ENCODE measurements at places on chromosomes 7 and 10.

- no peak for DNase-seq
These were observed 79.5 kb downstream of the AOAH start for GRCh38 chr7:36644625-36645422.

GRCh38 chr10:35236739-35237138 lies 99.6 kb upstream of the CCNY start:
- DNase-seq, result no peak

GRCh38 chr7:27101957-27102580 lies 414 bp downstream of the HOXA2 start:
- no peak for DNase-seq

DNA sequence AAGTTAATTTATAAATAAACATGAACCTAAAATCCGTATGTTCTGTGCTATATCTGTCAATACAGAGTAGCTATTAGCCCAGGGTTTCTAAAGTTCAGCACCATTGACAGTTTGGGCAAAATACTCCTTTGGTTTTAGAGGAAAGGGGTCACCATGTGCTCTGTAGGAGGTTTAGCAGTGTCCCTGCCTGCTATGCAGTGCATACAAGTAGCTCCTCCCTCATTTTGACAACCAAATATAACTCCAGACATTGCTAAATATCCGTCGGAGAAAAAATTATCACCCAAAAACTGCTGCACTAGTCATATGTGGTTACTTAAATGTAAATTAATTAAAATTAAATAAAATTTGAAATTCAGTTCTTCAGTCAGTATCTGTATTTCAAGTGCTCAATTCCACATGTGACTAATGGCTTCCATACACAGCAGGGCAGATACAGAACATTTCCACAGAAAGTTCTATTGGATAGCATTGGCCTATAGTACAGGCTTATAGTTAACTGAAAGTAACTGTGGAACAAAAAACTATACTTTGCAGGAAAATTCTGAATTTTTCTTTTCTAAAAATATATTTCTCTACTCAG lies 6.4 kb downstream of the UPF2 start:
- no peak for DNase-seq

- DNase-seq, result no peak
These were observed 248.1 kb downstream of the ABCA13 start for GRCh38 chr7:48419401-48419800.

DNA sequence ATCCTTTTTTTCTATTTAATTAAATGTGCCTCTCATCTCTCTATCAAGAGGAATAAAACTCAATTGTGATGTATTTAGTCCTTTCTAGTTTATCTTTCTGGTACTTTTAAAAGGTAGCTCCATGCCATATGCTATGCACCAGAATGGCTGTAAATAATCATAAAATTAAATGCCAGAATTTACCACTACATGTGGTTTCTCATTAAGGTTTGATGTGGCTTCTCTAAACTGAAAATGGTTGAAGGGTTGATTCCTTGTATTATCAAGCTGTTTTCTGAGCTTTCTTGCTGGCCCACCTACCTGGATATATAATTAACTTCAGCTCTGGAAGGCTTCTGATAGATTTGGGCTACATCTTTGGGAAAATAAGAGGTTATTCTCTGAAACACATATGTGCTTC lies 171.9 kb upstream of the RHOBTB1 start:
- no peak for DNase-seq

DNA sequence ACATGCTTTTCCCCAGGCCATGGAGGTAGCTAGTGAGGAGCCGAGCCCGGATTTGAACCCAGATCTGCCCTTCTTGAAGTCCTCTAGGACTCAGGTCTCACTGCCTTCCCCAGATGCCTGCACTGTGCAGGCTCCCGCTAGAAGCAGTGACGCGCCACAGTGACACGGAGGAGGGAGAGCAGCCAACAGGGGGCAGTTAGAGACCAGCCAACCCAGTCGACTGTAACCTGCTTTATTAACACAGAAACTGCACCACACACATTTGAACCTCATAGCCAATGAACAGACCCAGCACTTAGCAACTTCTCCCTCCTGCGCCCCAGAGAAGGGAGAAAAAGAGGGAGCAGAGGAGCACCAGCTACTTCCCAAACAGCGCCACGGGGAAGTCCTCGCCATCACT lies 27.4 kb downstream of the PILRA start:
- no peak for DNase-seq

DNA sequence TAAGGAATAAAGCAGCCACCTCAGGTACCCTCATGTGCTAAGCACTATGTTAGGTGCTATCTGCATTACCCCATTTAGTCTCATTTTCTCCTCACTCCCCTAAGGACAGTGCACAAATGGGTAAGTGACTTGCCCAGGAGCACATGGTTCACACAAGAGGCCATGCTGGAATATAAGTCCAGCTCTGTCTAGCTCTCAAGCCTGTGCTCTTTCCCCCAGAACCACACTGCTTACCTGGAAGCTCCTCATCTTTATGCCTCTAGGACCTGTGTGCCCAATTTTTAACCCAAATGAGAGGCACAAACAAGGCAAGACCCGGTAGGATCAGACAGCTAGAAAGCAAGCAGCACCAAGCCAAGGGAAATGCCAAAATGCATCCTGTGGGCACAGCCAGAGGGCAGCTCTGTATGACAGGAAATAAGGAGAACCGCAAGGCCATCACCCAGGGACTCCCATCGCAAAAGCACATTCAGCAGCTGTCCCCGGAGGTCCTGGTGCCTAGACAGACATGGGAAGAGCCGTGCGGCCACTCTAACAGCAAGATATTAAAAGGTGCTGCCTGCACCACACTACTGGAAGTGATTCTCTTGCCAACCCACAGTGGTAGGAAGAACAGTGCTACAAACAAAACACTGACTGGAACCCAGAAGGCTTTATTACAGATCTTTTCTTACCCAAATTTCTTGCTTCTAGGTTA lies 88.1 kb downstream of the GSAP start:
- DNase-seq, result no peak

DNA sequence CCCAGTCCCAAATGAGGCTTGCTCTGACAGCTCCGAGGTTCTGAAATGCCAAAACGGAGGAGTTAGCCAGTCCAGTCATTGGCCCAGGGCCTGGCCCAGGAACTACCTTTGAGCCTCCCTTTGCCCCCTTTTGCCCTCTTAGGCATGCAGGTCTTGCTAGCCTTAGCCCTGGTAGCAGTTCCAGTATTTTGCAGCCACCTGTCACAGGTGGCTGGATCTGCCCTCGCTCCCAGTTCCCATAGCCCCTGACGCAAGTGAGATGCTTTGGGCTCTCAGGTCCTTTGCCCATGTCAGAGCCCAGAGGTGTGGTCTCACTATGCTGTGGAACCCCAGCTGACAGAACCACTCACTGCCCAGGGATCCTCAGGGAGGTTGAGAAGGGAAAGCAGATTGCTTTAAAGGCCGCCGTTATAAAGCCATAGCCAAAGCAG lies 42.0 kb downstream of the GPRIN2 start:
- DNase-seq, result no peak

DNA sequence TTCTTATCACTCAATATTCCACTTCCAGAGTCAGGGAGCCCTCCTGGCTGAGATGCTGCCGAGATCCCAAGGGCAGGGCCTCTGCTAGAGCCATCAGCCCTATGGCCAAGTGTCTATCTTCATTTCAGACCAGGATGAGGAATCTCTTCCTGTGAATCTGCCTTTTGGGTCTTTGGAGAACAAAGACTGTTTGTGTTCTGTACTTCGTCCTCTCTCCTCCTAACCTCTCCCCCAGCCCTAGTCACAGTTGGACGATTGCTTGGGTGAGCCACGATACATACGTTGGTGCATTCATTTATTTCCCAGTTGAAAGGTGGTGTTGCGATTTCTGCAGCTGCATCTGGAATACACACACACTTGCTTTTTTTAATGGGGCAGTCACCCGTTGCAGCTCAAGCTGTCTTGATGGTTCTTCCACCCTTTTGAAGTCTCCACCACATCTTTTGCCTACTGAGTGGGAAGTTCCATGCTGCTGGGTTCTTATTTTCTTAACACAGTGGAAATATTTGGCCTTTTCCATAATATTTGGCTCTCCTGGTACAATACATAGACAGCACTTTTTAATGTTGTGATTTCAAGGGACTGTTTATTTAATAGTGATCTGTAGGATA lies 26.7 kb downstream of the SH3PXD2A start:
- DNase-seq, result no peak

GRCh38 chr7:32941181-32941580 lies 16.1 kb upstream of the FKBP9 start:
- DNase-seq, result no peak

DNA sequence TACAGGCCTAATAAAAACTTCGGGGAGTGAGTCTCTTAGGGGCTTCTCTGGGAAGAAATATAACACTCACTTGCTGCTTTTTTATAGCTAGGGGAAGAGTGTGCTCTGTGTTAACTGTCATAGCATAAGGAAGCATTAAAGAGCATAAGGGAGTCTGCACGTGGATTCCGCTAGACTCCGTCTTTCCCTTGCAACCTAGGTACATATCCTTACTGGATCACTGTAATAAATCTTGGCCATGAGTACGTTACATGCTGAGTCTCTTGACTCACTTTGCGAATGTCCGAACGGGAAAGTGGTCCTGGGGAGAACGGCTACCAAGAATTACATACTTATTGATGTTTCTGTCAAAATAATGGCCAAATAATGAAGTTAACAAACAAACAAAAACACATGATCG lies 999.1 kb upstream of the MBL2 start:
- no peak for DNase-seq

DNA sequence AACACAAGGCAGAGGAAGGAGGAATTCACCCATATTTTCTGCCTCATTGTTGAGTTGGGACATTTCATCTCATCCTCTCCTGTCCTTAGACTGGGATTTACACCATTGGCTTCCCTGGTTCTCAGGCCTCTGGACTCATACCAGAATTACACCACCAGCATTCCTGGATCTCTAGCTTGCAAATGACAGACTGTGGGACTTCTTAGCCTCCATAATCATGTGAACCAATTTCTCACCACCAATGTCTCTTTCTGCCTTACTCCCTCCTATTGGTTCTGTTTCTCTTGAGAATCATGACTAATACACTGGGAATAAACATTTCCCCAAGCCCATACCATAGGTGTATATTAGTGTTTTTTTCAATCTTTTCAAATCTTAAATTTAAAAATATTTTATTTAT lies 2.9 kb upstream of the ZNF33A start:
- DNase-seq, result no peak

GRCh38 chr7:47902013-47902412 lies 46.3 kb downstream of the PKD1L1 start:
- DNase-seq, result no peak

DNA sequence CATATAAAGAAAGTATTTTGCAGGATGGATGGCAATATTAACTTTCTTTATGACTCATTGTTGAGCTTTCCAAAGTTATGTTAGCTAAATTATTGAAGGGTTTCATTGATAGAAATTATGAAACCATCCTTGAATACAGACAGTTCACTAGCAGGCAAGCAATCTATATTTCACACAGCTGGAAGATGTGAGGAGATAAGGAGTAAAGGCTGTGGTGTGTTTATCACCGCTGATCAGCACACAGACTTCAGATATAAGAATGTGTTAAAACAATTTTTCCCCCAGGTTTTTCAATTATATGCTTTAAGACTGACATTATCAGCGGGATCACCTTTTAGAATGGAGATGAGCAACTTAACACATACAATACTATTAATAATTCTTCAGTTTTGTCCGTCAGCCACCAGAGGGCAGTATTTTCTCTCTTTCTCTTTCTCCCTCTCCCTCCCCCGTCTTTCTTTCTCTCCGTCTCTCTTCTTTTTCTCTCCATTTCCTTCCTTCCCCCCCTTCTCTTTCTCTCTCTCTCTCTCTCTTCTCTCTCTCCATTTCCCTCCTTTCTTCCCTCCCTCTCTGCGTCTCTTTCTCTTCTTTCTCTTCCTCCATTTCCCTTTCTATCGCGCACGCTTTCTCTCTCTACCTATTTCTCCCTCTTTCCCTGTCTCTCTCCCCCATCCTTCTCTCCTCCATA lies 62.9 kb upstream of the FAM171A1 start:
- peak; percentile 5 for DNase-seq

- DNase-seq, result no peak
These were observed 10.8 kb downstream of the KCNH2 start for GRCh38 chr7:150967349-150967748.

DNA sequence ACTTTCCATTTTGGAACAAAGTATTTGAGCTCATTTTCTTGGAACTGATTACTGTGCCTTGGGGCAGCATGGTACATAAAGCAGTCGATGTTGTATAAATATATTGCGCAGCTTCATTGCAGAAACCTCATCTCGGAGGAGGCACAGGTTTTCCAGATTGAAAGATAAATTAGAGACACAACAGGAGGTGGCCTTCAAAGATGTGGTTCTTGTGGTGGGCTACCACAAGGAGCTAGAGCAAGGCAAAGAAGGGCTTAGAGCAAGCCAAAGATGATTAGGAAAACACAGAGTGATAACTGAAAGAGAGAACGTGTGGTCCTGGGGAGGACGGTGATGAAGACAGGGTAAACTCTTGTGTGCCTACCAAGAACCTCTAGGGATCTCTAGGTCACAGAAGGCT lies 169.1 kb upstream of the TNS3 start:
- DNase-seq, result no peak

GRCh38 chr7:85222522-85222921 lies 35.7 kb upstream of the SEMA3D start:
- DNase-seq, result no peak

GRCh38 chr7:131792311-131792710 lies 235.9 kb upstream of the PODXL start:
- no peak for DNase-seq

DNA sequence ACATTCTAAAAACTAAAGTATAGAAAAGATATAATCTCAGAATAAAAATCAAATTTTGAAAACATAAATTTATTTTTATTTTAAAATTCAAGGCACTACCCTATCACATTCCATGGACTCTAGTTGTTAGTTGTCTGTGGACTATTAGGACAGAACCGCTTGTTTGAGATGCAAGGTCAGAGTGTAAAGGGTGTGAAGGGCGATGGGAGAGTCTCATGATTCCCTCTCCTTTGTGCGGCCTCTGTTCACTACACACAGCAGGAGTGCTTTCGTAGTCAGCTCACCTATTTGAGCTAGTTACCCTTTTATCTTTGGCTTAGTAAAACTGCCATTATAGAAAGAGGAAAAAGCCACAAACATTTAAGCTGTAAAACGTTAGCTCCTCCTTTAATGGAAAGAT lies 189.8 kb upstream of the TEX47 start:
- DNase-seq, result no peak

GRCh38 chr7:79298145-79298760 lies 155.2 kb downstream of the MAGI2 start:
- peak; percentile 82 for DNase-seq

DNA sequence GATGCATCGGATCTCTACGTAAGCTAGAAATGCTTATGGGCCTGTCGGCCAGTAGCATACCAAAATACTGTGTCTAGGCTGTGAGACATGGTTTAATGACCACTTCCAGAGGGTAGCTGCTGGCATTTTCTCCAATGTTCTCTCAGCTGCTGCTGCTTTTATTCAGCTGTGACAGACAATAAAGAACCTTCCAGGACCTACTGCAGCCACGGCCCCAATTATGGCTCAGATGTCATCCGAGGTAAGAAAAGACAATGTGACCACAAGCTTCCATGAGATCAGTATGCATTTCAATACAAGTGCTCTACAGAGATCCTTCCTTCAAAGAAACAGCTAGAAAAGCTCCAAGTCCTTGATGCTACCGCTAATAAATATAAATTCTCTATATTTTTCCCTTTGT lies 256.2 kb downstream of the SDHAF3 start:
- no peak for DNase-seq
